ENCODE measurements at places on chromosomes 2 and 18.

GRCh38 chr2:47237375-47238334 is 82.5 kb upstream of the STPG4 start:
- DNase-seq, result no peak

DNA sequence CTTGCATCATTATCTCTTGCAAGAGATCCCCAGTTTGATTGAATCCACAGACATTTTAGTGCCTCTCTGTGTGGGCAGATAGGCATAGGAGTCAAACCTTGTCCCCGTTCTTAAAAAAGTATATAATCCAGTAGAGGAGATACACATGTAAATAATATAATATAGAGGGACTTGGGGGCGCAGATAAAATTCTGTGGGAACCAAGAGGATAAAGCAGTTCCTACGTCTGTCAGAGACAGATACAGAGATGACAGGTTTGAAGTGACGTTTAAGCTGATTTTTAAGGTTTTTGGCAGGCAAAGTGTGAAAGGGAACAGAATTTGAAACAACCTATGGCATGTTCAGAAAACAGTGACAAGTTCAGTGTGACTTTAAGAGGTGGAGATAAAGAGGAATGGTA is 63.1 kb downstream of the CAB39 start:
- DNase-seq, result no peak

GRCh38 chr2:53036196-53036595 is 731.4 kb upstream of the CHAC2 start:
- no peak for DNase-seq

DNA sequence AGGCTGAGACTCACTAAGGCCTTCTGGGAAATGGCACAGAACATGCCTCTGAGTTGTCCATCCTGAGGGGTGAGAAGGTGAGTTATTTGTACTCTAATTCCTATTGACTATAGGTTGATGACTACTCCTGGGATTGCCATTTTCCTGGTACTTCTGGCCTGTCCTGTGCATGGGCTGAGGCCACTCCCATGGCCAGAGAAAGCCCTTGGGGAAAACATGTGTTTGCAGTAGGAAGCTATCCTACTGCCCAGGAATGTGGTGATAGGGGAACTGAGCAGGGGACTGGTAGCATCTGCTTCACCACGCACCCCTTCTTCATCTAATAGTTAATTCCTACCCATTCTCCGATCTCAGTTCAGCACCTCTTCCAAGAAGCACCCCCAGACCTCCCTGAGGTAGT is 62.6 kb upstream of the MEX3C start:
- no peak for DNase-seq

GRCh38 chr18:58975296-58975695 is 110.6 kb downstream of the ZNF532 start:
- no peak for DNase-seq

DNA sequence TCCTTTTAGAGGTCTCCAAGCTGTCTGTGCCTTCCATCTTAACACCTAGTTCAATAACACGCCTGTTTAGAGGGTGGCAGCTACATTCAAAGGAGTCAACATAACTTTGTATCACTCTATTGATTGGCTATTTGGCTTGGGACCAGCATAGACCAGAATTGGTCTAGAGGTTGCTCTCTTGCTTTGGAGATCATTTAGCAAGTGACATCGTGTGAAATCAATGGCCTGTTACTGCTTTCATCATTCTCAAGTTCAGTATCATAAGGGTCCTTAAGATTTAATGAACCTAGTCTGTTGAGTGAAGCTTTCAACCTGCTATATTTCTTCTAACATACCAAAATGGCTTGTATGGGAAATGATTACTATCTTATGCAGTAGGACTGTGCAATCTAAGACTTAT is 768.2 kb downstream of the NRXN1 start:
- no peak for DNase-seq

DNA sequence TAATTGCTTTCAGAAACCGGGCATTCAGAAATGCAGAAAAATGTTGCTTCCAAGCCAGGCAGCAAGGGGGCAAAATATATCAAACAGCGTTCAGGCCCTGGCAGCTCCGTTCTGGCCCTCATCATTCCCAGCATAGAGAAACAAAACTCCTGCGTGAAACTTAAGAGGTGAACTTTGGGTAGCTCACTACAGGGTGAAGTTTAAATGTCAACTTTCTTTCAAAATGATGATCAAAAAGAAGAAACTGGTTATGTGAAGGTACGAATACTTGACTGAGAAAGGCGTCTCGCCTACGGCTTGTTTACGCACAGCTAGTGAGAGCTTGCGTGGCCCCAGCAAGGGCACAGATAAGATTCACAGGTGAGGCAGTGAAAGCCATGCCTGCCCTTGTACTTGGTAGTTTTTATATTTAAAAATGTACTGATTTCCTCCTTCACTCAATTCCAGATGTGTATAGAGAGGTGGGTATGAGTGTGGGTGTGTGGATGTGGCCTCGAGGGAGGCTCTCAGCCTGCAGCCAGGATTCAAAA is 127.5 kb downstream of the NFATC1 start:
- DNase-seq, result peak; percentile 60

DNA sequence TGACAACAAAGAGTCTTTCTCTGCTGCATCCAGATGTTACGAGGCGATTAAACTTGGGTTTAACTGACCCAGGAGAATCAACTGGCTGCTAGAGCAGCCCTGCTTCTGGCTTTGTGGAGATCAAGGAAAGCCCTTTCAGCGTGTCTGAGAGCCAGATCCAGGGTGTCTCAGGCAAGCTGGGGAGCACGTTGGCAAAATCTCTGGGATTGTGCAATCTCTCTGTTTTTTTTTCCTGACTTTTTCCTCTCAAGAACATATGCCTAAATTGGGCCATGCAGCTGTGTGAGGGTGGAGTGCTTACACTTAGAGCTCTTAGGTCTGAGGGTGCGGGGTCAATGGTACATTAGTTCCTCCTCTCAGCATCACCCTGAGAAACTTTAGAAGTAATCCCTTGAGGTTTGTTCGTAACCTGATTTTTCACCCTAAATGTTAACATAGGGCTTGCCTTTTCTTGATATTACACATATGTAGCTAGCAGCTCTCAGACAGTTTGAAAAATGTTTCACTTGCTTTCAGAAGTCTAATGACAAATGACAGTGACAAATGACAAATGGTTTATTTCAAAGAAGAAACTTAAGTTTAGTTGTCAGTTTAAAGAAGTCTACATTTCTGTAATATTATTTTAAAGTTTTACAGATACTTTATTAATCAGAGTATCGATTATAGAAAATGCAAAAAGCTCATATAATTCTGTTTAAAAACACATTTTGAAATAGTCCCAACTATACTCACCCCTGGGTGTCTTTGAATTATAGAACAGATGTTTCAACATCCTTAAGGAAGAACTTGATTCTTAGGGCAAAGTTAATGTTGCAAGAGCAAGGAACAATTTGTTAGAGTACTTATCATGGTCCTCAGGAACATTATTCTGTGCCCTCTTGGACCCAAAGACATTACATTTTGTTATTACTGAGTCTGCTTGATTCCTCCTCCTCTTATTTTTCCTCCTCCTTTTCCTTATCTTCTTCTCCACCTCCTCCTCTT is 38.4 kb upstream of the ZSWIM2 start:
- no peak for DNase-seq

DNA sequence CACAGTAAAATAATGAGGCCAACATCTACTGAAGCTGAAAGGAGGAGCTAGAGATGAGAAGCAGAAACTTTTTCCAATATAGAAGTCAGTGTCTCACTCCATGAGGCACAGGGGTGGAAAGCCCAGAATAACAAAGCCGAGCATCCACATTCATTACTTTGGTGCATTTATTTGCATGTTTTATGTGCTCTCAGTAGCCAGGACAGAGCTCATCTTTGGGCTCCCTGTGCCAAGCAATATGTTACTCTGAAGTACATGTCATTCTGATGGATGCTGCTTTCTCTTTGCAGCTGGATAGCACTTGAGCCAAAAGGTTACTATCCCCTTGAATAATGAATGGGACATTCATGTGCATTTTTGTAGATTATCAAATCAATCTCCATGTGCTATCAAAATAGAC is 338.6 kb upstream of the SOX11 start:
- DNase-seq, result no peak

GRCh38 chr18:7748251-7749007 is 181.3 kb downstream of the PTPRM start:
- DNase-seq, result no peak

DNA sequence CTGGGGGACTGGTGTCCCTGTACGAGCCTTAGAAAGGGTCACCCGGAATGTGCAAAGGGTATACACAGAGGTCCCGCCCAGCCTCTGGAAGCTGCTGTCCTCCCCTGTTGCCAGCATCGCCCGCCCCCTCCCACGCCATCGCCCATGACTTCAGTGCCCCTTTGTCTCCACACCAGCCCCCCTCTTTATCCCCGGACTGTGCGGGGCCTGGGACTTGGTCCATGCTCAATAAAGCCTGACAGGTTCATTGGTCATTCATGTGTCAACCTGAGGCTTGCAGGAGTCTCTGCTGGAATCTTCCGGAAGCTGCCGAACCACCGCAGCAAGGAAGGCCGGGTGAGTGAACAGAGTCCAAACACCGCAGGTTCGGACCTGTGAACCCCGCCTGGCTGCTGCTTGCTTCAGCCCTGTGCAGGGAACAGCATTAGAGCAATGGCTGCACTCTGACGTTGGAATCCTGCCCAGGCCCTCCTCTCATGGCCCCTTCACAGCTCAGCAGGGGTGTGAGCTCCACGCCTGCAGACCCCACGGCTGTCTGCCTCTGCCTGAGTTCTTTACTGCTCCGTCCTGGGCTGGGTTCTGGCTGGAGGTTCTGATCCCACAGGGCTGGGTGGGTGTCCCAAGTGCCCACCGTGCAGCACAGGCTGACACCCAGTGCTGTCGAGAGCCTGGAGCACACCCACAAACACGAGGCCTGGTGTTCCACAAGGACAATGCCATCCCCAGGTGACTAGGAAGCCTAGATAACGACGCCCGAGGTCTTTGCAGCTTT is 96.5 kb downstream of the SEPTIN10 start:
- no peak for DNase-seq

DNA sequence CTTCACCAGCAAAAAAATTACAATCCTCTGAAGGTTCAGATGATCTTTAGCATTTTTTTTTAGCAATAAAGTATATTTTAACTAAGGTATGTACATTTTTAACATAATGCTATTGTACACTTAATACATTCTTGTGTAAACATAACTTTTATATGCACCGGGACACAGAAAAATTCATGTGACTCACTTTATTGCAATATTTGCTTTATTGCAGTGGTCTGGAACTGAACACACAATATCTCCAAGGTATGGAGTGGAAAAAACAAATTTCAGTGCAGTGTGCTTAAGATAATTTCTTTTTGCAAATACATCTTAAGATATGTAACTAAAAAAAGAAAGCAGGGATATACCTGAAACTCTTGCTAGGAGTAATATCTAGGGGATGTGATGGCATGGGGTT is 5.1 kb upstream of the TWSG1 start:
- DNase-seq, result no peak

DNA sequence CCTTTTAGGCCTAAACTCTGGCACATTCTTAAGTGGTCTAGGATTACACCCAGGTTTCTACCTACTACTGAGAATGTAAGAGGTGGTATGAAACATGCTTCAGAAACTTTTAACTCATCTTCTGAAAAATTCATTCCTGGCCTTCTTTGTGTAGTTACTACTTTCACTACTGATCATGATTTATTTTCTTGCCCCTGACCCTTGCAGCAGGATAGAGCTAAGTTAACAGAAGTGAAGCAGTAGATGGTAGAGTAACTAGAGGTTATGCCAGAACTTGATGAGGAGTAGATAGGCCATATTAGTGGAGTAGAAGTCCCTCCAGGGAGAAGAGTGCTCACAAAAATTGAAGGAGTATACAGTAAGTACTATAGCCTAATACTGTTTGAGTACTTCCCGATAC is 75.5 kb upstream of the MSTN start:
- DNase-seq, result no peak

DNA sequence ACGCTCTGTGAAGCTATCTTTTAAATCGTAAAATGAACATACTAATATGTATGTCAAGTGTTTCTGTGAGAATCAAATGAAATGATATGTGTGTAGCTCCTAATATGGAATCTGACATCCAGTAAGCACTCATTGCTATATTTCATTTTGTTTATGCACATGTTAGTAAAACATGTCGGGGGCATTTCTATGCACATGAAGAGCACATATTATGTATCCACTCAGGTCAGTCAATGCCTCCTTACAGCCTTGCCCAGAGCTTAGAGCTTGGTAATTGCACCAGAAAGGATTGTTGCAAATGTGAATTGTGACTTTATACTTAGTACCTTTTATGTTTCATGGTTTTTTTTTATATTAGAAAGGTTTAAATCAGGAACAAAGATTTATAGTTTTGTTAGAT is 463.7 kb upstream of the HNMT start:
- DNase-seq, result no peak

GRCh38 chr18:35973650-35974049 is 1.2 kb downstream of the RMP24 start:
- no peak for DNase-seq

GRCh38 chr2:105519516-105519915 is 120.7 kb upstream of the FHL2 start:
- no peak for DNase-seq

GRCh38 chr18:79068341-79068936 is 755 bp upstream of the ATP9B start:
- DNase-seq, result peak; percentile 14

DNA sequence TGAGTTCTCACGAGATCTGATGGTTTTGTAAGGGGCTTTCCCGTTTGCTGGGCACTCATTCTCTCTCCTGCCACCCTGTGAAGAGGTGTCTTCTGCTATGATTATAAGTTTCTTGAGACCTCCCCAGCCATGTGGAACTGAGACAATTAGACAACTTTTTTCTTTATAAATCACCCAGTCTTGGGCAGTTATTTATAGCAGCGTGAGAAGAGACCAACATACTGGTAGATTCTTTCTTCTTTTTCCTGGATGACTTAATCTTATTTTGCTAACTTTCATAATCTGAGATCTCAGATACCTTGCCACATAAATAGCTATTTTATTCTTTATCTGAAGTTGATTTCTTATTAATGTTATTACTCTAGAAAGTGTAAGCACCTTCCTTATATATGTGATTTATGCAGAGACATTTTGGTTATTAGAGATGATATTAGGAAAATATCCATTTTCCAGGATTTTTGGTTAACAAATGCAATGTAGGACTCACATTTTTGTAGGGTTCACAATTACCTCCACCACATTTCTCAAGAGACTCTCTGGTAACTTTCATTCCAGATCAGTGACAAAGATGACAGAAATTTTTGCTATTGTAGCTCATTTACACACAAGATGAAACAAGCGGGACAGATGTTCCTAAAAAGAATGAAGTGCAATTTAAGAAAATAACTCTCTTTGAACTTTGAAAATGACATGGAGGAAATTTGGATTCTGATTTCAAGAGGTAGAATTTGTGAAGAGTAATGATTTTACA is 97.9 kb upstream of the RND3 start:
- no peak for DNase-seq

Measured in activated T-helper 9 cell treated with anti-CD3 and anti-CD28 coated beads, Interleukin-2, amount 50 U/mL, for 16 hours (primary cell).